ENCODE measurements at places on chromosomes 1 and 21. TPM values are rescaled to one million over a fixed set of nuclear protein-coding genes. Genes with fewer than 3 reads are reported as not detected.
A peak's percentile ranks its signal among the peaks of the same experiment; 100 is the strongest.

Gene GATAD2B
- polyA plus RNA-seq, result 31.5 TPM

Gene BMP8A
- 0.71 TPM for polyA plus RNA-seq

Gene TMEM183A
- 65.0 TPM for polyA plus RNA-seq

Gene C1orf115
- 19.8 TPM for polyA plus RNA-seq

Gene ANKRD45
- 3.4 TPM for polyA plus RNA-seq

Gene PAX7
- not detected for polyA plus RNA-seq

Gene PRDM16
- polyA plus RNA-seq, result 16.6 TPM

Gene LRRC7
- polyA plus RNA-seq, result 5.4 TPM

Gene CATSPERE
- 1.9 TPM for polyA plus RNA-seq

DNA sequence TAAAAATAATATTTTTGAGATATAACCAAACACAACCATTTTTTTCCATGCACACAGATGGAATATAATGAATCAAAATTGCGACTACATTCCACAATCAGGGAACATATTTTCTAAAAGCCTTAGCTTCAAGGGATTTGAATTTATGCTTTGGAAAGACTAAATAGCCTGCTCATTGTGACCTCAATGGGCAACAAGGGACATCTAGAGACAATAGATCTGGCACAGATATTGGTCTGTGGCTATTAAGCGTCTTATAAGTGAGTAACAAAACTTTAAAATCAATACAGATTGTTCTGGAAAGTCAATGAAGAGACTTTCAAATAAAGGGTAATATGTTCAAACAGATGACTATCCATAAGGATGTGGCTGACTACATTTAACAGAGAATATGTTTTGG, 660.6 kb upstream of the ADGRL4 start:
- no peak for DNase-seq

DNA sequence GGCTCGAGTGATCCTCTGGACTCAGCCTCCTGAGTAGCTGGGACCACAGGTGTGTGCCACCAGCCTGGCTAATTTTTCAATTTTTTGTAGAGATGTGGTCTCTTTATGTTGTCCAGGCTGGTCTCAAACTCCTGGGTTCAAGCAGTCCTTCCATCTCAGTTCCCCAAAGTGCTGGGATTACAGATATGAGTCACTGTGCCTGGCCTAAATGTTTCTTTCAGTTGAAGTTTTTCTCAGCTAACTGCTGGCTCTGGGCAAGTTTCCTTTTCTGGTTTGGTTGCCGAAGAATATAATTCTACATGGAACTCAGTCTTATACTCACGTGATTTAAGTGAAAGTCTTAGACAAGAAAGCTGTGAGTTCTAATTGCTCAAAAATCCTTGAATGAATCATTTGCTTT, 57.0 kb downstream of the SASS6 start:
- DNase-seq, result no peak

- DNase-seq, result peak; percentile 88
These were observed 544 bp downstream of the PPM1J start for GRCh38 chr1:112714313-112715263.

DNA sequence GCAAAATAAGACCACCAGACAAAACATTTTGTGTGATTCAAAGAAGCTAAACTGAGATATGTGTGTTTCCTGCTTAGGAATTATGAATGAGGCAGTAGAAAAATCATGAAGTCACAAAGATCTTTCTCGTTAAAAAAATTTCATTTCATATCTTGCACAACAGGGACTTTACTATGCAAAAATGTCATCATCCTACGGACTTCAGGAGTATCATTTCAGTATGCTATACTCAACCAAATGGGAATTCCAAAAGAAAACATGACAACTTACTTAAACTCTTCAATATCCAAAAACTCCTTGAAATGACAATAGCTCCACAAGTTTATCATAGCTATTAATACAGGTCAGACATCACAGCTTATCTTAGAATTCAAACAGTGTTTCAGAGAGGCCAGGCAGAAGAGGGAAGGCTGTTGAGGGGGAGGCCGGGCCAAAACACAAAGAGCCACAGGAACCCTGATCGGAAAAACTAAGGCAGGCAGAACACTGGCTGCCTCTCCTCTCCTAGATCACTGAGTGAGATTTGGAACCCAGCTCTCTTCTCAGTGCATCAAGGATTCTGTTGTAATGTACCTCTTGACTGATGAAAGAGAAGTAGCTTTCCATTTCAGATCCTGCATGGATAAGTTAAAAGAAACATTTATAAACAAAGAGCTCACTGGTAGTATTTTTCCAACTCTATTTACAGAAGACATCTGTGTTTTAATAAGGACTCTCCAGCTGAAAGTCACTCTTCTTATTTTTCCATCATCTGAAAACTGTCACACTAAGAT, 66.9 kb downstream of the TESK2 start:
- DNase-seq, result no peak

DNA sequence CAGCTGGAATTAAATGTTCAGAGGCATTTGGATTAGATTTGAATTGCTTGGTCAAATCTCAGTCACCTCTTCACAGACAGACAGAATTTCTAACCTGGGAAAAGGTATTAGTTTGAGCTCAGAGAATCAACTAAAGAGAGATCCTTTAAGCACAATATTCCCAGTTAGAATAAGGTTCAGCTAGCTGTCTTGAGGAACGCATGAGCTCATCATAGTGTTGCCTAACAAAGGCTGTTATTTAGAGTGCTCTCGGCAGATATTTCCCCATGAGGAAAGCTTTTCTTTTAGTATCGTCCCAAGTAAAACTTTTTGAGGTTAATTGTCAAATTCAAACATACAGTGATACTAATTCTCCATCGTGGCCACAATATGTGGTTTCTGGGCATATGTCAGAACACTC, 269.9 kb downstream of the HLX start:
- no peak for DNase-seq

DNA sequence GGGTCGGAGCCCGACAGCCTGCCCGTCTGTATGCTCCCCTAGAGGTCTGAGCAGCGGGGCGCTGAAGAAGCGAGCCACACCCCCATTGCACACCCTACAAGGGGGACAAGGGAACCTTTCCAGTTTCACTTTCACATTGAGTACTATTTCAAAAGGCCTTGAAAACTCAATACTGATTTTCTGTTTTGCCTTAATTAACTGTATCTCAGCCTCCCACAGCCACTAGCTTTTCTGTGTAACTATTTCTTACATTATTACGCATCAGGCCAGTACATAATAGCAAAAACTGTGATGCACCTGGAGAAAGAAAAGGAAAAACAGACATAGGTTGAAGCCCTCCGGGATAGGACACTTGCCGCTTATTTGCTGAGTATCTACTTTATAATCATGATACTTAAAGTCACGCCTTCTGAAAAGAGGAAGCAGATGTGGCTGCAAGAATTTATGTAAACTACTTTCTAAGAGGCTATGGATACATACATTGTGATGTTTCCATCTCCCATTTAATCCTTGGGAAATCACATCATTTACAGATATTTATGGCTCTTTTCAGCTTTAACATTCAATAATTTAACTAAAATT, 1719.5 kb downstream of the MRPL39 start:
- no peak for DNase-seq

DNA sequence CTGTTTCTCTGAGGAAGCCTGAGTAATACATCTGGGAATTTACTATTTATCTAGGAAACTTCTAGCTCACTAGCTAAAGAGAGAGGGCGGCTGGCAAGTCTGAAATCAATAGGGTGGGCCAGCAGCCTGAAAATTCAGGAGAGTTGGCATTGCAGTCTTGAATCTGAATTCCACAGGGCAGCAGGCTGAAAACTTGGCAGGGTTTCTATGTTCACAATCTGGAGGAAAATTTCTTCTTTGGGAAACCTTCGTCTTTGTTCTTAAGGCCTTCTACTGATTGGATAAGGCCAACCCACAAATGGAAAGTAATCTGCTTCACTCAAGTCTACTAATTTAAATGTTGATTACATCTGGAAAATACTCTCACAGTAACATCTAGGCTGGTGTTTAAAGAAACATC, 101.0 kb upstream of the COG2 start:
- DNase-seq, result no peak

Data from left lung (tissue), 14 donors.